ENCODE measurements at places on chromosomes 1 and 21. TPM values are rescaled to one million over a fixed set of nuclear protein-coding genes. Genes with fewer than 3 reads are reported as not detected.

PPP1R12B gene
- 31.1 TPM for polyA plus RNA-seq

SPRR1A gene
- polyA plus RNA-seq: not detected

CHIA gene
- not detected for polyA plus RNA-seq

NEGR1 gene
- polyA plus RNA-seq: 75.5 TPM

SFN gene
- polyA plus RNA-seq: not detected

CLCNKA gene
- polyA plus RNA-seq: 1.0 TPM

GNG4 gene
- 119 TPM for polyA plus RNA-seq

NTMT2 gene
- polyA plus RNA-seq: 0.36 TPM

TENT5C gene
- 2.0 TPM for polyA plus RNA-seq

C1orf56 gene
- polyA plus RNA-seq: 16.9 TPM

LYPD8 gene
- polyA plus RNA-seq: not detected

UTP25 gene
- polyA plus RNA-seq: 6.5 TPM

OVAAL gene
- not detected for polyA plus RNA-seq

All from spinal cord (tissue), 10 donors.